GM23338 (cell line): ENCODE measurements at places on chromosomes 7 and 10. TPM values are rescaled to one million over a fixed set of nuclear protein-coding genes. Genes with fewer than 3 reads are reported as not detected.

DNA sequence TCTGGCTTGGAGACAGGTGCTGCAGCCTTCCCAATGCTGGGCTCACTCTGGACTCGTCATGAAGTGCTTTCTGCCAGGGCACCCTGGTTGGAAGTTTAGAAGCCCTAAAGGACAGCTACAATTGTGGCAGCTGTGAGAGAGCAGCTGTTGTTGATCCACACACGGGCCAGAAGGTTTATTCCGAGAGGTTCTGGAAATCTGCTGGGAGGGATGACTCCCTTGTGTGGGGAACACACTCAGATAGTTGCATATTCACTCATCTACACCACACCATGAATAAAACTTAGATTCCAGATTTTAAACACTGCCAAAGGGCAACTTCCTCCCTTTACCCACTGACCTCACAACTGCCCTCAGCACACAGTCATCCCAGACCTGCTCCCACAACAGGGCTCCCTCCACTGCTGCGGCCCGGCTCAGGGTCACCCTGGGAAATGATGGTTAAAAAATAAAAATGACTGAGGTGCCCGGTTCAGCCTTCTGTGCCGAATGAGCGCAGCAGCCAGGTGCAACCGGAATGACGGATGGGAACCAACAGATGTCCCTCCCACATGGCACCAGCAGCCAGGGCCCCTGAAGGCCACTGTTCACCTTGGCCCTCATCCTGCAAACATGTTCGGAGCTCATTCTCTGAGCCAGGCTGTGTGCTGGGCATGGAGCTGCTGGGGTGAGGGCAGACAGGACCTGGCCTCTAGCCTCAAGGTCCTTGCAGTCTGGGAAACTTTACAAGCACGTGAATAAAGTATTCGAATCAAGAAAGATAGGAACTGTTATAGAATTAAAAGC lies 40.2 kb downstream of the ASB13 start:
- no peak for DNase-seq
- no peaks in the 10 kb centered on the region for H3K36me3 ChIP-seq
- no peaks in the 10 kb centered on the region for H3K27me3 ChIP-seq
- H3K27ac ChIP-seq: no peak overlapping the region
- H3K4me1 ChIP-seq: peaks cover 5% of the 10 kb centered on the region; the same call in 1 of the 2 replicates

DNA sequence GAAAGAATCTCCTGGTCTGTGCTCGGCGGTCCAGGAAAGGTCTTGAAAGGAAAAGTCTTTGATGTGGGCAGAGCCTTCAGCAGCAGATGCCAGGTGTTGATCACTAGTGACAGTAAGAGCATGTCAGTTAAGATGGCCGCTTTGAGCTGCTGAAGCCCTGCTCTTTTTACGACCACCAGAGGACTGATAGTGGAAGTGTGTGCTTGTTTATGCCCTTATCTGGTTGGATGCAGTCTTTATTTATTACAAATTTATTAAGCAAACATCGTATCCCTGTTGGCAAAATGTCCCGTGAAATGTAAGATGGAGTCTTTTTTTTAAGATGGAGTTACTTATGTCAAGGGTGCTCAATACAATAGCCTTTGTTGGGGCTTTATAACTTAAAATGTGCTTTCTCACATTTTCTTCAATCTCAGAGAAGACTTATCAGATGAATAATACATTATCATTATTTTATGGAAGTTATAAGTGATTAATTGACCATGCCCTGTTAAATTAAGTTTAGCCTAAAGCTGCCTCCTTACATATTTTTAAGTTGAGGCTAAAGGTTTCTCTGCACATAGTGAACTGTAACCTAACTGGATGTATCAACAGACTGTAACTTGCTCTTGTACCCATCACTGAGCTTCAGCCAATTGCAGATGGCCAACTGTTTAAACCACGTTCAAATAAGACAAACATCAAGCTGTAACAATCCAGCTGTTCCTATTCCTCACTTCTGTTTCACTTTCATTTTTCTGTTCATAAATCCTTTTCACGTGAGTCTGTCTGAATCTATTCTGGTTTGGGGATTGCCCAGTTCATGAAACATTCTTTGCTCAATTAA lies 97.4 kb upstream of the PIK3CG start:
- H3K4me3 ChIP-seq: no peak overlapping the region
- no peaks in the 10 kb centered on the region for H3K4me1 ChIP-seq
- no peaks in the 10 kb centered on the region for H3K27me3 ChIP-seq
- peak; percentile 4 for DNase-seq
- no peak overlapping the region for H3K27ac ChIP-seq

The OPN4 gene
- total RNA-seq: not detected in 2 replicates

- no peak overlapping the region for H3K4me3 ChIP-seq
- H3K27me3 ChIP-seq: no peaks in the 10 kb centered on the region
- no peaks in the 10 kb centered on the region for H3K4me1 ChIP-seq
Observed at GRCh38 chr7:83882551-83882950, 233.6 kb upstream of the SEMA3E start.

DNA sequence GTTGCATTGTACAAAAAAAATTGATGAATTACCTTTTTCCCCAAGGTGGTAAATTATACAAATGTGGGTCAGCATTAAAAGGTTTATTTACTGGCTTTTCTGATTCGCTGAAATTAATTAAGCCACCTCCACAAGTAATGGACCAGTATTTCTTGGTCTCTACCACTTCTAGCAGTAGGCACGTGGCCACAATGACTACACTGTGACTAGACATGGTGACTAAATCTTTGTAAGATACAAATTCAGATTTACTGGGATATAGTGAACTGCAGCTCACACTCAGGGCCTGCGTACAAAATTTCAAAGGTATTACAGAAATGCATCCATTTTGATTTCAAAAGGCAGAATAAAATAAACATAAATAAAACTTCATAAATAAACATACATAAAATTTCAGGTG lies 10.9 kb downstream of the HPSE2 start:
- H3K27me3 ChIP-seq: peaks cover 19% of the 10 kb centered on the region
- DNase-seq: no peak
- no peak overlapping the region for H3K27ac ChIP-seq
- no peaks in the 10 kb centered on the region for H3K4me1 ChIP-seq
- H3K4me3 ChIP-seq: no peak overlapping the region
- no peaks in the 10 kb centered on the region for H3K36me3 ChIP-seq

- H3K4me1 ChIP-seq: peaks cover 25% of the 10 kb centered on the region; the same call in 1 of the 2 replicates
- H3K4me3 ChIP-seq: peak overlapping the region; percentile 36; the same call in 1 of the 2 replicates
- no peak overlapping the region for H3K27ac ChIP-seq
Observed at GRCh38 chr10:101230183-101230917, 1.1 kb upstream of the LBX1 start.

The TWIST1 gene
- 0.12 and 0.24 TPM in 2 replicates for total RNA-seq

- H3K27me3 ChIP-seq: no peaks in the 10 kb centered on the region
- no peaks in the 10 kb centered on the region for H3K36me3 ChIP-seq
- DNase-seq: no peak
- H3K4me3 ChIP-seq: no peak overlapping the region
- no peaks in the 10 kb centered on the region for H3K4me1 ChIP-seq
Observed at GRCh38 chr10:132296666-132297443, 10.9 kb downstream of the STK32C start.

- H3K4me3 ChIP-seq: no peak overlapping the region
- no peak for DNase-seq
- H3K27me3 ChIP-seq: no peaks in the 10 kb centered on the region
- no peaks in the 10 kb centered on the region for H3K36me3 ChIP-seq
- H3K27ac ChIP-seq: no peak overlapping the region
- no peaks in the 10 kb centered on the region for H3K4me1 ChIP-seq
Observed at GRCh38 chr7:155991470-155991869, 179.2 kb upstream of the SHH start.

- H3K36me3 ChIP-seq: no peaks in the 10 kb centered on the region
- DNase-seq: no peak
- no peaks in the 10 kb centered on the region for H3K27me3 ChIP-seq
- H3K4me3 ChIP-seq: no peak overlapping the region
- peak overlapping the region; percentile 32; the same call in 1 of the 2 replicates for H3K27ac ChIP-seq
Observed at GRCh38 chr7:30395676-30396075, 82.9 kb downstream of the NOD1 start.

The AKR1C3 gene
- total RNA-seq: 5.1 and 6.9 TPM in 2 replicates

GRCh38 chr7:129091484-129092002 lies 36.6 kb upstream of the TNPO3 start:
- H3K27me3 ChIP-seq: no peaks in the 10 kb centered on the region
- no peak overlapping the region for H3K4me3 ChIP-seq
- DNase-seq: peak; percentile 93
- H3K36me3 ChIP-seq: no peaks in the 10 kb centered on the region

DNA sequence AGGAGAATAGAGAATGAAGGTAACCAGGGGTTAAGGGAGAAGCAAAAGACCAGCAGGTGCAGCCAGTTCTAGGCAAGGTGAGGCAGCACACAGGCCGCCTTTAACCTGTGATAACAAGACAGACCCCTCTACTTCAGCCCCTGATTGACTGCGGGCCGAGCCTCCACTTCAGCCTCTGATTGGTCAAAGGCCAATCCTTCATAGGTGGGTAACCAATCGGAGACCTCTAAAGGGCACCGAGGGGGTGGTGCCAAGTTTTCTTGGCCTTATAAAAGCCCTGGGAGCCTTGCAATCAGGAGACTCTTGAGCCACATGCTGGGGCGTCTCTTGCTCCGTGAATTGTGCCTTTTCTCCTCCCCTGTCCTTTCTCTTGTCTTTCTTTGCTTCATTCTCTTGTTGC lies 98.8 kb downstream of the ELFN1 start:
- no peak overlapping the region for H3K27ac ChIP-seq
- no peaks in the 10 kb centered on the region for H3K4me1 ChIP-seq
- no peak overlapping the region for H3K4me3 ChIP-seq
- no peaks in the 10 kb centered on the region for H3K27me3 ChIP-seq

The TCERG1L gene
- total RNA-seq: 1.8 and 5.5 TPM in 2 replicates

DNA sequence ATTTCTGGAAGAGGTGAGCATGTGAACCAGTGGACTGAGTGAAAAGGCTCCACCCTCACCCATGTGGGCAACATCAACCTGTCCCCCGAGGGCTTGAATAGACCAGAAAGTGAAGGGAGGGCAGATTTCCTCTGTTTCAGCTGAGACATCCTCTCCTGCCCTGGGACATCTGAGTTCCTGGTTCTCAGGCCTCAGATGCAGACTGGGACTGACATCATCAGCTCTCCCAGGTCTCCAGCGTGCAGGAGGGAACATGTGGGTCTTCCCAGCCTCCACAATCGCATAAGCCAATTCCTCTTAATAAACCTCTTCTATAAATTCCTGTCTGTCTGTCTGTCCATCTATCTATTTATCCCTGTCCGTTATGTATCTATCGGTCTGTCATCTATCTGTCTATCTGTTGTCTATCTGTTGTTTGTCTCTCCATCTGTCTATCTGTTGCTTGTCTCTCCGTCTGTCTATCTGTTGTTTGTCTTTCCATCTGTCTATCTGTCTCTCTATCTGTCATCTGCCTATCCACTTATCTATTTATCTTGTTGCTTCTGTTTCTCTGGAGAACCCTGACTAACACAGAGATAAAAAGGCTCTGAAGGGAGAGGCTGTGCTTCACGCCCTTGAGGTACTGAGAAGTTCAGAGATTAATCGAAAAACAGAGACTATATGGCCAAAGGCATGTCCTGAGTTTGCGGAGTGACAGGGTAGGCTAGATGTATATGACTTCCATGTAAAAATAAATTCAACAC lies 140.3 kb upstream of the PFKP start:
- H3K4me3 ChIP-seq: no peak overlapping the region
- H3K36me3 ChIP-seq: no peaks in the 10 kb centered on the region
- H3K27ac ChIP-seq: no peak overlapping the region
- DNase-seq: no peak
